Urothelium cell line (cell line): ENCODE measurements at places on chromosomes 1 and 21.

- DNase-seq = no peak
Observed at GRCh38 chr1:53557830-53558738, 98.9 kb downstream of the DMRTB1 start.

DNA sequence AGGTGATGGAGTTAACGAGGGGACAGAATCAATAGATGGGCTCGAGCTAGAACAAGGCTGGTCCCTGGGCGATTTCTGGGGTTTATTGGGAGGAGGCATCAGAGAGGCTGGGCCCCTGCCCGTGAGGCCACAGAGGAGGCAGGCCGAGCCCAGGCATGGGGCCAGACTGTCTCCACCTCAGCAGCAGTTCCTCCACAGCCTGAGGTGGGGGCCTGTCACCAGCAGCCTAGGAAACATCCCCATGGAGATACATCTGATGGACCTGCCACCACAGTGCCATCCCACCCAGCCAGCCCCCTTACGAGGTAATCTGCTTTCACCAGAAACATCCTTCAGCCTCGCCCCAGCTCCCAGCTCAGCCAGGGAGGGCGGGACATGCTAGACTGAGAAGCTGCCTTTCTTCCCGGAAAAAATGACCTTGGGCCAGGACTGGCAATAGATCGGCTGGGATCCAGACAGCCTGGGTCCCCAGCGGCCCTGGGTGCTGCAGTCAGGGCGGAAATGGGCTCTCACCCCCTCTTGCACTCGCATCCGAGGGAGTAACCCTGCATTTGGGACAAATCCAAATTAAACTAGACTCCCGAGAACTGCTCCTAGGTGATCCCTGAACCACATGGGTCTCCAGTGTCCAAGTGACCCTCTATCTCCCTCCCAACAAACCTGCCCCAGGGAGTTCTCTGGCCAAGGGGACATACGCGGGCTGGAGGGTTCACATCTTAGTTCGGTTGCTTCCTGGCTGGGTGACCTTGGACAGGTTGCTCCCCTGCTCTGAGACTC lies 10.0 kb upstream of the EPHA8 start:
- DNase-seq = no peak

GRCh38 chr1:175497501-175497900 lies 245.9 kb downstream of the TNR start:
- DNase-seq = no peak

- no peak for DNase-seq
Observed at GRCh38 chr21:25965951-25966707, 204.4 kb downstream of the APP start.

DNA sequence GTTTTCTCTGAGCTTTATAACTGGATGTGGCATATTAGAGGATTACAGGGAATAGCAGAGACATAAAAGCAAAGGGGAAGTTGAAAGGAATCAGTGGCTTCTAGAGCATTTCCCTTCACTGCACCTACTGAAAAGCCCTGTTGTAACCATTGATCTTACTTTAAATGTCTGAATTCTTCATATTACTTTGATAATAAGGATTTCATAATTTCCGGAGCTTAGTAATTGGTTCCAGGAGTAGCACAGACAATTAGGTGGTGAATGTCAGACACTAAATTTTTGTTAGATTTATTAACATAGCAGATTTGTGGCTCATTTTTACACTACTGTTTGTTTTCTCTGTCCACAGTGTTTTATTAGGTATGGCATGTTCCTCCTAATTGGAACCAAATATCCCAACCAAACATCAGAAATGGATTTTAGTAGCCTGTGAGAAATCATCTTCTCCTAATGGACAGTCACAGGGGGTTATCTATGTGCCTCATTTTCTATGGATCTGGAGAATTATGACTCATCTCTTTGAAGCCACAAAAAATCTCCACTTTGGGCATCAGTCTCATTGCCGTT lies 100.5 kb downstream of the GIPC2 start:
- no peak for DNase-seq

GRCh38 chr1:53292690-53293089 lies 35.2 kb downstream of the LRP8 start:
- DNase-seq = no peak

DNA sequence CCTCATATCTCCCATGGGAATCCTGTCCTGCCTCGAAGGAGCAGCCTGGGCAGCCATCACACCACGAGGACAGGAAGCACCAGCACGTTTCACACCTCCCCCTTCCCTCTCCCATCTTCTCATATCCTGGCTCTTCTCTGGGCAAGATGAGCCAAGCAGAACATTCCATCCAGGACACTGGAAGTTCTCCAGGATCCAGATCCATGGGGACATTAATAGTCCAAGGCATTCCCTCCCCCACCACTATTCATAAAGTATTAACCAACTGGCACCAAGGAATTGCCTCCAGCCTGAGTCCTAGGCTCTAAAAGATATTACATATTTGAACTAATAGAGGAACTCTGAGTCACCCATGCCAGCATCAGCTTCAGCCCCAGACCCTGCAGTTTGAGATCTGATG lies 8.7 kb downstream of the SLAMF8 start:
- DNase-seq = no peak

DNA sequence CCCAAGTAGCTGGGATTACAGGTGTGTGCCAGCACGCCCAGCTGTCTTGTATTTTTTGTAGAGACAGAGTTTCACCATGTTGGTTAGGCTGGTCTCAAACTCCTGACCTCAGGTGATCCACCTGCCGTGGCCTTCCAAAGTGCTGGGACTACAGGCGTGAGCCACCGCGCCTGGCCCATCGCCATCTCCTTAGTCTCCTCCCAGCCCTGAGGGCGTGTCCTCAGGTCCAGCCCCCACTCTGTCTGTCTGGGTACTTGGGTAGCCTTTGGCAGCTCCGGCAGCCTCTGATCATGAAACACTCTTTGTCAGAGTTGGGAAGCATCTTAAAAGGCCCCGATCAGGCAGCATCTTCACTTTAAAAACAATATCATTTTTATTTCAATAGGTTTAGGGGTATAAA lies 90.3 kb upstream of the DISP3 start:
- no peak for DNase-seq

DNA sequence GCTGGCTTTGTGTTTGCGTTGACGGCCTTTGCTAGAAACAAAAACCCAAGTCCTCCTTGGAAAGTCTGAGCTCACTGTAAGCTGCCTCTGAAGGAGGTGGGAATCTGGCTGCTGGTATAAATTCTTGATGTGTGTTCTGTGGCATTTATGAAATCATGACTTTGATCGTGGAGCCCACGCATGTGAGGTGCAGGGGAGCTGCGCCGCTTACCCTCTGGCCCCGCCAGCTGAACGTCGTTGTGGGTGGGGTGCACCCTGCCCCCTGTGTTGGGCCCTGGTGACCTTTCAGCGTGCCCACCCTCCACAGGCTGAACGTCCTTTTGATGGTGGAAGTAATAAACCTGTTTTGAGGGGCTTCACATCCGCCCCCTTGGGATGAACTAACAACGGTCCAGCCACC lies 21.2 kb upstream of the DIP2A start:
- no peak for DNase-seq

- no peak for DNase-seq
Observed at GRCh38 chr1:51600529-51600928, 16.4 kb upstream of the OSBPL9 start.

- peak; percentile 78 for DNase-seq
Observed at GRCh38 chr1:8889925-8890785, 11.7 kb upstream of the ENO1 start.

- no peak for DNase-seq
Observed at GRCh38 chr21:44379991-44380865, 26.8 kb downstream of the TRPM2 start.

GRCh38 chr21:36630485-36631206 lies 68.3 kb upstream of the SIM2 start:
- peak; percentile 17 for DNase-seq

GRCh38 chr1:28280977-28281381 lies 21.7 kb downstream of the SESN2 start:
- DNase-seq = no peak

GRCh38 chr1:42930178-42931107 lies 28.2 kb downstream of the SLC2A1 start:
- no peak for DNase-seq

GRCh38 chr1:7536891-7537591 lies 234.1 kb upstream of the VAMP3 start:
- no peak for DNase-seq

- DNase-seq = no peak
Observed at GRCh38 chr1:61680500-61680899, 44.4 kb downstream of the TM2D1 start.

GRCh38 chr1:169115891-169116585 lies 9.5 kb downstream of the ATP1B1 start:
- peak; percentile 23 for DNase-seq

- DNase-seq = no peak
Observed at GRCh38 chr1:193176113-193176512, 10.3 kb downstream of the B3GALT2 start.

DNA sequence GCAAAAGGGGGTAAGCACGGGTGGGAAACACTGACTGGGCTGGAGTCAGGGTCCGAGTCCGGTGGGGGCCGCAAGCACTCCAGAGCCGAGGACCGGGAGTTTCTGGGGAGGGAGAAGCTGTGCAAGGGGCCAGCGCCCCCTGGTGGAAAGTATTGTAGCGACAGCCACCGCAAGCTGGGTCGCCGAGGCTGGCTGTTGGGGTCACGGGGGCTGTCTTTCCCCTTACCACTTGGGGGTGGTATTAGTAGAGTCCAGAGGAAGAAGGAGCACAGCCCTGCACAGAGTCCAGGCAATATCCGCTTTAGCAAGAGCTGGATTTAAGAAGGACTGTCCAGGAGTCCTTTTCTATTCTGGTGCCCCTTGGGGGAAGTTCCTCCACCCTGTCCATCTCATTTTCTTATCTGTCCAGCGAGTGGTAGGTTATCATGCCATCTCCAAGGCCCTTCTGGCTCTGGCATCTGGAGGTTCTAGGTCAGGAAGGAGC lies 17.9 kb upstream of the ETV3 start:
- DNase-seq = peak; percentile 82

GRCh38 chr1:151843398-151843797 lies 3.8 kb upstream of the C2CD4D start:
- no peak for DNase-seq

DNA sequence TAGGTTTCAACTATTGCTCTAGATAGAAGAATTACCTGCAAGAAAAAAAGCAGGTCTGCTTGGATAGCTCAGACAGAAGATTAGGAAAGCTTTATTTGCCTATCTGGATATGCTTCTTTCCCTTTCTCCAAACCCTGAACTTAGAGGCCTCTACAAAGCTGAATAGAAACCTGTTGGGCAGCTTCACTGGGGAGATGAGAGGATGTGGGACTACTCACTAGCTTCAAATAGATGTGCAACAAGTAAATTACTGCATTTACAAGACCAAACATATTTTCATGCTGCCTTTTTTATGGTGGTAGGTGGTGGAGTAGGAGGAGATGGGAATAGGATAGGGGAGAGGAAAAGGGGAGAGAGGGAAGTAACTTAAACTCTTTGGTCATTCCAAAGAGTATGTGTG lies 6.4 kb downstream of the CLCA2 start:
- DNase-seq = no peak

GRCh38 chr1:237712586-237713157 lies 178.1 kb downstream of the ZP4 start:
- no peak for DNase-seq

GRCh38 chr1:90143591-90143990 lies 148.7 kb downstream of the ZNF326 start:
- no peak for DNase-seq

DNA sequence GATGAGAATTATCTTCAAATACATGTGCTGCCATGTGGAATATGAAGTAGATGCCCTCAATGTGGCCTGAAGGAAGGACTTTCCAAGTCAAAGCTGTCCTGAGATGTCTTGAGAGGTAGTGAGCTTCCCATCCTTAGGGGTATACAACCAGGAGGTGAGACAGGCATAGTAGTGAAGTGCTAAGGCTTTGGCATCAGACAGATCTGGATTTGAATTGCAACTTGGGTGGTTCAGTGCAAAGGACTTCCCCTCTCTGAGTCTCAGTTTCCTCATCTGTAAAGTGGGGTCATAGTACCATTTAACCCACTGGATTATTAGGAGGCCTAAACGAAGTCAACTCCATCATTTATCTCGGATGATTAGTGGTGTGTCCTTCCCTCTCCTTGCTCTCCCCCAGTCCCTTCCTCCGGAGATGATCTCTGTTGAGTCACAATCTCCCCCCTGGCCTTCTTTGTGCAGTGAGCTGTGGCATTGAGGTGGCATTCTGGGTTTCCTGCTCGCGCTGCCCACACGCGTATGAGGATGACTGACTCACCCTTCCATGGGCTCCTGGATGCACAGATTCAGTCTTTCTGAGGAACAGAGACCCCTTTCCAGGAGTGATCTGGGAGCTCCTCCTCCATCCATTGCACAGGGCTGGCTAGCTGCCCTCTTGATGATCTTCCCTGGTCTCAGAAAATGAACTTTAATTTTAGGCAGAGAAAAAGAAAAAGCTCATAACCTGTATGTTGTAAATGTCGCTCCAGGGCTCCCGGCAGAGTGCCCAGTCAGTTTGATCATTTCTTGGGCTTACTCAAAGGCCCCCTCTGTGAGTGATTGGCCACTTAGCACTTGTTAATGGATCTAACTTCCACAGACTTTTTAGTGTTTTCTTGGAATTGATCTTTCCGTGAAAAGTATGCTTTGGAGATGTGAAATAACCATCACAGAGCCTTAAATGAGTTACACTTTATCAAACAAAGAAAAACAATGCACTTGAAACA lies 354.6 kb downstream of the PTPRU start:
- peak; percentile 71 for DNase-seq

DNA sequence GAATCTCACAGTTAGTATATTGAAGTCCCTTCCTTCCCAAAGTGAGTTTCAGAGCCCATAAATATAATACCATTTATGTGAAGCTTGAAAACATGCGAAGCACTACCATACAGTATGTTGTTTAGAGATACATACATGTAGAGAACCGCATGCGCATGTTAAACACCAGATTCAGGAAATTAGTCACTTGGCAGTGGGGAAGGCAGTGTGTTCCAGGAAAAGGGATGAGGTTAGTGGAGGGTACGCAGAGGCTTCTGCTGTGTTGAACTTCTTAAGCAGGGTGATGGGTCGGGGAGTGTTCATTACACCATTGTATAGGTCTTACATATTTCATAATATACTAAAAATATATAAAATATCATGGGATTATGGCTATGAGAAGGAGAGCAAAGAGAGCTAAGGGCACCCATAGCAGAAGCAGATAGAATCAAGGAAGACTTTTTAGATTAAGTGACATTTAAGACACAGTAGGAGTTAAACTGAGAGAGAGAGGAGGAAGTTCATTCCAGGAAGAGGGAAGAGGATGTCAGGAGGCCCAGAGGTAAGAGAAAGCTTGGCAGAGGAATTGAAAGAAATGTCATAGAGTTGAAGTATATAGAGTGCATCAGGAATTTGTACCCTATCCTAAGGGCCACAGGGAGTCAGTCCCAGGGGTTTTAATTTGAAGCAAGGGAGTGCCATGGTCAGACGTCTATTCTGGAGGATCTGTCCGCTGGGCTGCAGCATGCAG lies 43.5 kb upstream of the SARS1 start:
- DNase-seq = no peak
